Activated T-helper 1 cell treated with anti-CD3 and anti-CD28 coated beads, Interleukin-2, amount 50 U/mL, for 16 hours (primary cell): ENCODE measurements at places on chromosomes 2 and 18.

GRCh38 chr18:378079-378478, 110.2 kb upstream of the THOC1 start:
- DNase-seq, result no peak

DNA sequence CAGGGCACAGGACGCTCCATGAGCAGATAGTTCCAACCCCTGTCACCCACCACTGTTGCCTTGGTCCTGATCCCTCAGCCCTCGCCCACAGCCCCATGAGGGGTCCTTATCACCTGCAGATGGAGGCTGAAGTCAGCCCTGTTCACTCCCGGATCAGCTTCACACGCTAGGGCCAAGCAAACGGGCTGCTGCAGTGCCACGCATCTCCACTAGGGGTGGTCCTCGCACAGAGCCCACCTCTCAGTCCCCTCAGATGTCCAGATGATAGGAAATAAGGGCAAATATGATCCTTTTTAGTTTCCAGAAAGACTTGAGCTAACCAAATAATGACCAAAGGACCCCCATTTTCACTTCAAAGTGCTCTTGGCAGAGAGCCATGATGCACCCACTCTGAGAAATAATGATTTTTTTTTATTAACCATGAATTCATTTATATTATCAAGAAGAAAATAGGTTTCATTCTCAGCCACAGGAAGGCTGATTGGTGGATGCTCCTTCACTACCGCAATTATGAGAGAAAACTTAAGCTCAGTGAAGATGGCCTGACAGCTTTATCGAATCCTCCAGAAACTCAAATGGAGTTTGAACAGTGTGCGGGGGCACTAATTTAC, 71.9 kb upstream of the KLHL29 start:
- no peak for DNase-seq

GRCh38 chr2:51969347-51969746, 937.4 kb upstream of the NRXN1 start:
- DNase-seq, result no peak

GRCh38 chr2:127187081-127187775, 32.9 kb downstream of the CYP27C1 start:
- DNase-seq, result no peak

DNA sequence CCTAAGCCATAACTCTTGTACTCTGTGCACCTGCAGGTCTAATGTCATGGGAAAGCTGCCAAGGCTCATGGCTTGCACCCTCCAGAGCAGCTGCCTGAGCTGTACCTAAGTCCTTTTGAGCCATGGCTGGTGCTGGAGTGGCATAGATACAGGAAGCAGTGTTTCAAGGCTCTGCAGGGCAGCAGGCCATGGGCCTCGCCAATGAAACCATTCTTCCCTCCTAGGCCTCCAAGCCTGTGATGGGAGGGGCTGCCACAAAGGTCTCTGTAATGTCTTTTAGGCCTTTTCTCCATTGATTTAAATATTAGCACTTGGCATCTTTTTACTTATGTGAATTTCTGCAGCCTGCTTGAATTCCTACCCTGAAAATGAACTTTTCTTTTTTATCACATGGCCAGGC, 108.5 kb downstream of the PTH2R start:
- no peak for DNase-seq

- DNase-seq, result no peak
Observed at GRCh38 chr2:201696151-201696659, 2.2 kb downstream of the MPP4 start.

DNA sequence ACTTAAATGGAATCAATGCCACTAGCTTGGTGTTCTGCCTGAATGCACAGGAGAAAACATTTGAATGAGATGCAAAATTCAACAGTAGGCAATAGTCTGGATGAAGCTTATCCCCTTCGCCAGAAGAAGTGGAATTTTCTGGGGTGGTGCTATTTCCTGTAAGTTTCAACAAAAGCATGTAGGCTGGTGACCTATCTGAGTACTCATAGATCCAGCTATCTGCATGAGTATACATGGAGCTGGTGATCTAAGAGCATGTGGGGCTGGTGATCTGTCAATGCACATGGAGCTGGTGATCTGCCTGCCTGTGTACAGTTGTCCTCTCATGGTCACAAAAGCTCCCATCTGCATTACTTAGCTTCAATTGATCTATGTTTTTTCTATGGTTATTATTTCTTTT, 71.2 kb downstream of the SLC9A4 start:
- no peak for DNase-seq

GRCh38 chr2:48874282-48874681, 118.8 kb upstream of the LHCGR start:
- DNase-seq, result no peak

GRCh38 chr18:74438091-74438490, 19.0 kb downstream of the DIPK1C start:
- DNase-seq, result no peak

DNA sequence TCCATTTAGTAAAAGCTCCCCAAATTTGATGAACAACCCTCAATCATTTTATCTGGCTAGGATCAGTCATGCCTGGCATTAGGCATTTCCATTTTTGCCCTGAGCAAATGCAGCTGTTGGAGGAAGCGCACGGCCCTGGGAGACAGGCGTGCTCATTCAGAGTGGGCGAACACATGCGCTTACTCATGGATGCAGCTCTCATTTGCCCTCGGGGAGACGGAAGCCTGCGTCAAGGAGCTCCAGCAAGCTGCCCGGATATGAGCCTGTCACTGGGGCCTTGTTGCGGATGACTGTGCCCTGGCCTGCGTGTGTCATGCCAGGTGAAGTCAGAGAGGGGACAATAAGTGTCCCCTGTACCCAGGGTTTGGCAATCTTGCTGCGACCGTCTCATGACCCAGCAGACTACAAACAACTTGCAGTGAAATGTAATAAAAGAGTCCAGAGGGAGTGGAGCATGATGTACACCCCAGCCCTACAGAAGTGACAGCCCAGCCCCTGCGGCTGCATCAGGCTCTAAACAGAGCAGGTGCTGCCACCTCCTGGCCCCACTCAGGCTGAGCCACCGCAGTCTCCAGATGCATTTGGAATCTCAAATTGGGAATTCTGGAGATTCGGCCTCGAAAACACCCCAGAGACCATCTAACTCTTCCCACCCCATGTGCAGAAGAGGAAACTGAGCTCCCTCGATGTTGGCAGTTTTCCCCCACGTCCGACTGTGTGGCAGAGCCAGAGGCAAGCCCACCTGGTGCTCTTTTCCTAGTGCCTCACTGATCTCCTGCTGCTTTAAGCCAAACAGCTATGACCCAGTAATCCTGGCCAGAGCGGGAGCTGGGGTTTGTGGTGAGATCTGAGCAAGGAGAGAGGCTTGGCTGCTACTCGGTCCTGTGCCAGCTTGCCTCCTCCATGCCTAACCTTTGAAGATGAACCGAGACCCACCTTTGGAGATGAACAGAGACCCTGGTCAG, 105.0 kb upstream of the ALK start:
- DNase-seq, result no peak

DNA sequence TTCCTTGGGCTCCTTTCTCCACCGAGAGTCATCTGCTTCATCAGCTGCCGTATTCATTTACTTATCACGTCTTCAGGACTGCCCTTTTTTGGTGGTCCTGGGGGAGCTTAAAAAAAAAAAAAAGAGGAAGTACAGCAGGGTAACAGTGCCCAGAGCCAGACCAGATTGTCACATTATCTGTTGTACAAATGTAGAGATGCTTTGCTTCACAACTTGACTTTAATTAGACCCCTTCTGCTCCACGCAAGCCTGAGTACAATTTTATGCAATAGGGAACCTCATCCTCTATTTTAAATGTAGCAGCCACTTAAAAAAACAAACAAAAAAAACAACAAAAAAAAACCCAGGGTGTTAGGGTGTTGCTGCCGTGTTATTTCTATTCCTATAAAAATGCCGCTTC, 128.3 kb downstream of the PRPF40A start:
- DNase-seq, result no peak

DNA sequence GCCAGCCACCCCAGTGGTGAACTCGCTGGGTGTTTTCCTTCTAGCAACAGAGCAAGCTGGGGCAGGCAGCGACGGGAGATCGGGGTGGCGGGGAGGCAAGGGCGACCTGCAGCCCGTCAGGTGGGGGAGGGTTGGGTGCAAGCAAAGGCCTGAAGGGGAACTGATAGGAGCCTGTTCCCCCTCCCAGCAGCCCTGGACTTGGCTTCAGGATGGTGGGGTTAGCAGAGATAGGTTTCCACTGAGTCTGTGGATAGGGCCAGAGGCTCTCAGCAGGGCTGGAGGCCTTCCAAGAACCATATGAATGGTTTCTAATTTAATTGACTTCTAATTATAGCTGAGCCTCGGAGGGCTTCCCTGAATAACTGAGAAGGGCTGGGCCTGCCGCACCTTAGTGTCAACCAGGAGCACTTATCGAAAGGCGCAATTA, 55.3 kb downstream of the EDAR start:
- no peak for DNase-seq

- DNase-seq, result no peak
Observed at GRCh38 chr18:27520401-27520800, 335.3 kb upstream of the CHST9 start.

DNA sequence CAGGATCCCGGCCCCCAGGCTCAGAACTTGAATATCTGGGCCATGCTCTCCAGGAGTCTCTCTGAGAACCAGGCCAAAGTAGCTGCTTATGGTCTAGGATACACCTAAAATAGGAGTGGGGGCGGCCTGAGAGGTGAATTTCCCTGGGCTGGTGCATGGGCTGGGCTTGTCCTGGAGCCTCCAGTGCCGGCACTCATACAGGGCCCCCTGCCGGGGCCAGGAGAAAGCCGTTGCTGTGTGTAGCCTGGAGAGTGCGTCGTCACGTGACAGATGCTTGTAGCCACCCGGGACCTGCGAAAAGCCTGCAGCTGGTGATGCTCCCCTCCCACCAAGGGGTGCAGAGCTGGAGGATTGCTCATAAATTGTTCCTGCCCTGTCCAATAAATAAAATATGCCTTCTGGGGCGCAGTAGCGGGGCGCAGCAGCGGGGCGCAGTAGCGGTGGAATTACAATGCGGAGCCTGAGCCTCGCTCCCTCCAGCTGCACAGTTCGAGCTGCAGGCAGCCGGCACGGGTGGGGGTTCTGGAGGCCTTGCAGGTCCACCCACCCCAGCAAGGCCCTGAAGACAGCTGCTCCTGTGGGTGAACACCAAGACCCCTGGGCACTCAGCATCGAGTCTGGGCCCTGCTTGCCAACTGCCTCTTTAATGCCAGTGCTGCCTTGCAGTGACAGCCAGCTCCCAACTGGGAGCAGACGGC, 289.9 kb downstream of the NDUFA10 start:
- no peak for DNase-seq

DNA sequence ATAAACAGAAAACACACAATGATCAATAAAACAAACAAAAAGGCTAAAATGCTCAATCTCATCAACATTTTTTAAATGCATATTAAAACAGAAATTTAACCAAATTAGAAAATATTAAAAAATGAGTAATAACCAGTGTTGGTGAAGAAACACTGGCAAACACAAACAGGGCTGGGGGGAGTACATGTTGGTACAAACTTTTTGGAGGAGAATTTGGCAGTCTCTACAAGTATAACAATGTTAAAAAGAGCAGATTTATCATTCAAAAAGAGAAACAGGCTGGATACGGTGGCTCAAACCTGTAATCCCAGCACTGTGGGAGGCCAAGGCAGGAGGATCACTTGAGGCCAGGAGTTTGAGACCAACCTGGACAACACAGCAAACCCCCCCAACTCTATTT, 13.9 kb downstream of the MOB1A start:
- no peak for DNase-seq

GRCh38 chr2:209526561-209526960, 102.7 kb downstream of the MAP2 start:
- DNase-seq, result no peak

DNA sequence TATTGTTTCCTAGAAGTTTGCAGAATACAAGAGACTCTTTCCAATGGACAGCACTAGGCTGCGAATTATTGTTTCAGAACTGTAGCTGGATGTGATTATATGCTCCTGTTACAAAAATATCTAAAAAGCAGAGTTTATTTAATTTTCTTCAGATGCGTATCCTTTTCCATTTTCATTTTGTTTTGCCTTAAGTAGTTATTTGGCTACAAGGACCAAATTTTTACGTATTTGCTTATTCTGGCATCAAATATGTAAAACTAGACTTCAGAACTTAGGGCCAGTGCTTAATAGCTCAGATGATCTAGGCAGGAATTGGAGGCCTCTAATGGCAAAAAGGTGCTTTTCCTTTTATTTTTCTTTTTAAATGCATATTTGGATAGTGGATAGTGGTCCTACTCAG, 18.7 kb downstream of the MEP1B start:
- no peak for DNase-seq

DNA sequence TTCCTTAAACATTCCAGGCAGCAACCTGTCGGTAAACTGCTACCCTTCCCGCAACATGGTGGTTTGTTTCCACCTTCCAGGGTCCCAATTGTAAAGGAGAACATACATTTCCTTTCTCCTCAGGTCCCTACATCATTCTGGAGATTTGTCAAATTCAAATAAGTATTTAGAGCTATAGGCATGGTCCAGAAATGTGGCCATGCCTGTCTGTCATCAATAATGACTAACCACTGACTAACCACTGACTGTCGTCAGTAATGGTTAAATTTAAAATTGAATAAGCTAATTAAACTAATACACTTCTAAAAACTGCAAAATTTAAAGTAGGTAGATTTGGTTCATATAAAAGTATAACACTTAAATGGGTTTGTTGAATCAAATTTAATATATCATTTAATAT, 984.0 kb upstream of the SLC39A10 start:
- no peak for DNase-seq

GRCh38 chr2:7825591-7826312, 856.1 kb upstream of the ID2 start:
- peak; percentile 33 for DNase-seq

DNA sequence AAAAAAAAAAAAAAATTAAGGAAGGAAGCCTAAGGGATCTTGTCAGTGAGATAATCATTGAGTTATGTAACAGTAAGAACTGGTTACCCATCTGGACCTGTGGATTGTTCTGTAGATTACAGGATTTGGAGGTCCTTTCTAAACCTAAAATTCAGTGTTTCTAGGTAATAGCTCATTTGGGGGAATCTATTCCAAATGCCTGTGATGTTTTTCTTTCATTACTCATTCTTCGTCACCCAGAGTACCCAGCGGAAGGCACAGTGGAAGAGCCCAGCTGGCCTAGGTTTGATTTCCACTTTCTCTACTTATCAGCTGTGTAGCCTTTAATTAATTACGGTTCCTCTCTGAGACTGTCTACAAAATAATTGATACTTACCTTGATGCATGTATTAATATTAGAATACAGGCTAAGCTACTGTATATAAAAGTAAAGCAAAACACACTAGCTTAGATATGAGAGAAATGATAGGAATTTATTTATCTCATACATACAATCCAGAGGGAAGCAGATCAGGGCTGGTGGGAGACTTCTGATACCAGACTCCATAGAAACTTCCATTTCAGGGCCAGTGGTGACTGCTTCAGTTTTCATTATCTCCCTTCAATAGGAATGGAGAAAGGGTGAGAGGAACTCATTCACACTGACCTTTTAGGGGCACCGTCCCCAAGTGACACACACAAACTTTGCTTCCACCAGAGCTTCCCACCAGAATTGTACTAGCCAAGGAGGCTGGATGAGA, 115.8 kb upstream of the NOSTRIN start:
- DNase-seq, result no peak

- DNase-seq, result no peak
Observed at GRCh38 chr2:9638532-9638931, 7.7 kb upstream of the YWHAQ start.

GRCh38 chr2:227404585-227405271, 17.0 kb upstream of the SCYGR1 start:
- DNase-seq, result no peak
